ENCODE measurements at places on chromosomes 1 and 21. TPM values are rescaled to one million over a fixed set of nuclear protein-coding genes. Genes with fewer than 3 reads are reported as not detected.

The HTR6 gene
- not detected for total RNA-seq

The RAB7B gene
- total RNA-seq: not detected

The PAX7 gene
- not detected for total RNA-seq

The OR2T8 gene
- total RNA-seq: not detected

The NT5C1A gene
- not detected for total RNA-seq

The LCE2A gene
- not detected for total RNA-seq

The SLC2A5 gene
- total RNA-seq: not detected

The MMP23B gene
- 5.3 TPM for total RNA-seq

The PCBP3 gene
- 0.39 TPM for total RNA-seq

The HAO2 gene
- not detected for total RNA-seq

The SAMSN1 gene
- total RNA-seq: 5.3 TPM

The USP21 gene
- 19.7 TPM for total RNA-seq

The SPRR2F gene
- total RNA-seq: not detected

The PDZK1 gene
- not detected for total RNA-seq

The CNTN2 gene
- not detected for total RNA-seq

The GNPAT gene
- total RNA-seq: 44.1 TPM

The CELF3 gene
- total RNA-seq: not detected

The ATG4C gene
- 9.5 TPM for total RNA-seq

The SHE gene
- 52.7 TPM for total RNA-seq

The LAMB3 gene
- total RNA-seq: 3.1 TPM

The GBP5 gene
- total RNA-seq: 0.31 TPM

The AJAP1 gene
- total RNA-seq: not detected

The POTED gene
- not detected for total RNA-seq

The ANXA9 gene
- total RNA-seq: not detected

Measured in endothelial cell of umbilical vein (primary cell).